ENCODE measurements at places on chromosomes 12 and 14.
A peak's percentile ranks its signal among the peaks of the same experiment; 100 is the strongest.

DNA sequence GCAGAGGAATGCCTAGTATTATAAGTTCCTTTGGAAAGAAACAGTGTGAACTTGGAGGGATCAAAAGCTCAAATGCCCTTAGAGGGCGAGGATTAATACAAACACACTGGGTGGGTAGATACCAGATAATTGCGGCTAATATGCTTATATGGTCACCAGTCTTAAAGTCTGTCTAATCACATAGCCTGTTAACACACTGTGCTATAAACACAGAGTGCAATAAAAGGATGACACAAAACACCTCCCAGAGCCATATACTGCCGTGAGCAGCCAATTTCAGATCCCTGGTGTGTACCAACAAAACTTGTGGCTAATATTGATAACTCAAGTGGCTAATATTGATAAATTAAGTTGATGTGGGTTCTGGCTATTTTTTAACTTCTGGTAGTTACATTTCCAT, 1.7 kb upstream of the IL26 start:
- no peak for DNase-seq

GRCh38 chr14:29035134-29035533, 268.5 kb downstream of the FOXG1 start:
- no peak for DNase-seq

DNA sequence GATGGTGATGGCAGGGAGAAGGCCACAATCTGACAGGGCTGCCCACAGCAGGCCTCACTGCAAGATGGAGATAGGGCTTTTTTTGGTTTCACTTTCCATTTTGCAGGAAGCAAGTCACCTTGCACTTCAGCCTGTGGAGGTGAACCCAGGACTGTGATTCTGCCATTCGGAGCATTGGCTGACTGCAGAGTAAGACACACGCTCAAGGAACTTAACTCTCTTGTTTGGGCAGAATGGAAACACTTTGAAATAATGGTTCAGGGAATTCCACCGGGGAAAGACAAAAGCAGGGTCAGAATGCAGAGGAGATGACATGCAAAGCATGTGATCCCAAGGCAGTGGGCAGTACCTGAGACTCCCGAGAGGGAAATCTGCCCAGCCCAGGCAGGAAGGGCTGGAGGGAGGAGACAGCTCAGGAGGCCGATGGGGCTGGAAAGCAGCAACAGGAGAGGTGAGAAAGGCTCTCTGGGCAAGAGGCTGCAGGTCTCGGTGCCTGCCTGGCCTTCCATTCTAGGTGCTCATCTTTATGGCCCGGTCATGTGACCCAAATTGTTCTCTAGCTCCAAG, 58.7 kb upstream of the PRMT8 start:
- DNase-seq, result no peak

DNA sequence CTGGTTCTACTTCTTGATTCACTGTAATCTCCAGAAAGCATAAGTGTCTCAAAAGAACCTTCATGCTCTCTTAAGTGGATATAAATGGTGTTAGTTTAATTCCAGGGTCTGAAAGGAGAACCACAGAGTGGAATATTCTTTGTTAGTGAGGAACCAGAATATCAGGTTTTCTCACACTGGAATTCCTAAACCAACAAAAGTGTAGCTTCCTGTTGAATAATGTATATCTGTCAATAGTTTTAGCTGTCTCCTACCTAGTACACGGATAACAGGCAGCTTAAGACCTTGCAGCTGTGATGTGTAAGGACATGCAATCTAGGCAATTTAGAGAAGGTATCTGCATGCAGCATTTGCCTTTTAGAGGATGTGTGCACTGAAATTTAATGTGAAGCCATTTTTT, 24.0 kb downstream of the LRIG3 start:
- no peak for DNase-seq

DNA sequence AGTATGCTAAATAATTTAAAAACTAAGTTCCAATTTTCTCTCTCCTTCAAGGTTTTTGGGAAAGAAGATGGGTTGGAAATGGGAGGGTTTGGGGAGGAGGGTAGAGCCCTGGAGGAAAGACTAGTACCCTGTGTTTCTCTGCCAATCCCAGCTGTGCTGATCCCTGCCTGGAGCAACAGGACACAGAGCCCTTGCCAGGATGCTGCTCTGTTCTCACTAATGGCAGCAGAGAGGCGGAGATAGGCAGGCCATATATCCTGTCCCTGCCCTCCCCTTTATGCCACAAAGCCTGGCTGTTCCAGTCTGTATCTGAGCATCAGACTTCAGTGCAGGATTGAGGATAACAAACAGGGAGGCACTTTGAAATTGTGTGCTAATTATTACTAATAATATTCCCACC, 99.0 kb downstream of the C12orf75 start:
- DNase-seq, result no peak

DNA sequence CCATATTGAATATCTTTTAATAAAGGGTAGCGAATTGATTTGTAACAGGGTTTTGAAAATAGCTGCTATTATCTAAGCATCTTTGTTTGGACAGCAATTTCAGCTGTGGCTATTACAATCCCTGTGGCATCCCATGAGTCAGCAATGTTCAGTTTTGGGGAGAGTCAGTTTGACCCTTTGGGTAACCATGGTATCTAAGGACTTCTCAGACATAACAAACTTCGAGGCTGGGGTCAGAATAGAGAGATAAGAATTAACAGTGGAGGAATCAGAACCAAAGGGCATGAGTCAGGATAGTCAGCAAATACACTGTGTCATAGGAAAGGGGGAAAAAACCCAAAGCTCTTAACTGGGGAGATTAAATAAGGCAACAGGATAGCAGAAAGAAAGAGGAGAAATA, 11.7 kb upstream of the PTHLH start:
- DNase-seq, result peak; percentile 66

GRCh38 chr14:72788972-72789728, 104.8 kb downstream of the DPF3 start:
- no peak for DNase-seq

GRCh38 chr14:102479777-102480176, 29.8 kb downstream of the ANKRD9 start:
- DNase-seq, result no peak

DNA sequence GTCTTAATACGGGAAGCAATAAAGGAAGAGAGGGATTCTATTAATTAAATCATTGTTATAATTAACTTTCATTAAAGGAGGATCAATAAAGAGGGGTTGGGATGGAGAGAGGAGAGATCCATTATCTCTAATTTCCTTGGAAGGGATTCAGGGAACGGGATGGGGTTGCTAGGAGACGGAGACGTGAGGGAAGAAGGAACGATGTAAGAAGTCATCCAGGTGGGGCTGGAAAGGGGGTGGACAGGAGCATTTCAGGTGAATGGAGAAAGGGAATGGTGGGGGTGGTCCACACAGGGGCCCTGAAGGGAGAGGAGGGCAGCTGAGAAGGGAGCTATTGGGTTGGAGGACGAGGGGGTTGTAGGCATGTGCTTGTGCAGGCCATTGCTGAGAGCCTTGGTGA, 17.2 kb downstream of the CALCOCO1 start:
- no peak for DNase-seq

DNA sequence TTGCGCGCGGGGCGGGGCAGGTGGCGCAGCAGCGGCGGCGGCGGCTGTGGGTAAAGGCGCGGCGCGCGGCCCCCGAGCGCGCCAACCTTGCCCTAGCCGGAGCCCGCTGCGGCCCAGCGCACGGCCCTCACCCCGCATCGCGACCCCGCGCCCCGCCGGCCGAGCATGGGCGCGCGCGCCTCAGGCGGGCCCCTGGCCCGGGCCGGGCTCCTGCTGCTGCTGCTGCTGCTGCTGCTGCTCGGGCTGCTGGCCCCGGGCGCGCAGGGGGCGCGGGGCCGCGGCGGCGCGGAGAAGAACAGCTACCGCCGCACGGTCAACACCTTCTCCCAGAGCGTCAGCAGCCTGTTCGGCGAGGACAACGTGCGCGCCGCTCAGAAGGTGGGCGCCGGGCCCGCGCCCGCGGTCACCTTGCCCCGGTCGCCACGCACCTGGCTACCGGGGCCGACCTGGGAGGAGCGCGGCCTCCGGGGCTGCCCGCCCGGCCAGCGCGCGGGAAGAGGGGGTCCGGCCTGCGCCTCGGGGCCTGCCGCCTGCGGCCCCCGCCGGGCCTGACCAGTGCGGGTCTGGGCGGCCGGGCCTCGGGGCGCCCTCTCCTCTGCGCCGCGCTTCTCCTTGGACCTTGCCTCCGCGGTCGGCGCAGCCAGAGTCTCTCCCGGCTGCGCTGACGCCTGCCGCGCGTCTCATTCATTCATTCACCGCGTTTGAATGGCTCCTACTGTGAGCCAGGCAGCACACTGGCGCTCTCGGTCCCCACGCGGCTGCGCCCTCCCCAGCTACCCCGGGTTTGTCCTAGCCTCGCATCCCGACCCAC, at the start of gene BRI3BP:
Gene BRI3BP (plus strand): TSS at position 20 of the 811 bp plus-strand sequence. CDS start 146 bp downstream, at position 166.
- DNase-seq, result peak; percentile 48

DNA sequence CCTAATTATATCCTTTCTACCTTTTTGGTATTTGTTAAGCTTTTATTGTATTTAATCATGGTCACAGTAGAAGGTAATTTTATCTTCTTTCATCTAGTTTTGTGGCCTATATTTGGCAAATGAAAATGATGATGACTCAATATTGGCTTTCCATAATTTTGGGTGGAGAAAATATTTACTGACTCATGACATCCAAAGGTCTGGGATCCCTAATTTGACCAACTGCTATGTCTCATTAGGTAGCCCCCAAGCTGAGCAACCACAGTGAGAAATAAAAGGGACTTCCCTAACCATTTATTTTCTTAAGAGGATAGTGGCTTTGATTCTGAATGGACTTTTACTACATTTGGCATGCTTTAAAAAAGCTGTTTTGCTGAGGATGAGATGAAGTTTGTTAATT, 289.5 kb downstream of the RMST start:
- DNase-seq, result no peak

DNA sequence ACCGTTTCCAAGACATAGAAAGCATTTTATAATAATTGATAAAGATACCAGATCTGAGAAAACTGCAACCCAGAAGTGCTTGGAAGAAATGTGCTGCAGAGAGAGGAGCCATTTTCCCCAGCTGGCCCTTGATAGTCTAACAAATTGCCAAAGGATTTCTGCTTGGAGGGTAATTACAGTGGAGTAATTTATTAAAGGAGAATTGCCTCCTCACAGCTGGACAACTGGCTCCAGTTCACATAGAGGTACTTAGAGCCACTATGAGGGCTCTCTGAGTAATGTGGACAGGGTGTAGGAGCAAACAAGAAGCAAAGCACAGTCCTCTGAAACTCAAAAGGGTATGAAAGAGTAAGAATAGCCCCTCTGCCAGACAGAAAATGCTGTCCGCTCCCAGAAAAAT, 335.6 kb downstream of the SYT1 start:
- DNase-seq, result no peak

DNA sequence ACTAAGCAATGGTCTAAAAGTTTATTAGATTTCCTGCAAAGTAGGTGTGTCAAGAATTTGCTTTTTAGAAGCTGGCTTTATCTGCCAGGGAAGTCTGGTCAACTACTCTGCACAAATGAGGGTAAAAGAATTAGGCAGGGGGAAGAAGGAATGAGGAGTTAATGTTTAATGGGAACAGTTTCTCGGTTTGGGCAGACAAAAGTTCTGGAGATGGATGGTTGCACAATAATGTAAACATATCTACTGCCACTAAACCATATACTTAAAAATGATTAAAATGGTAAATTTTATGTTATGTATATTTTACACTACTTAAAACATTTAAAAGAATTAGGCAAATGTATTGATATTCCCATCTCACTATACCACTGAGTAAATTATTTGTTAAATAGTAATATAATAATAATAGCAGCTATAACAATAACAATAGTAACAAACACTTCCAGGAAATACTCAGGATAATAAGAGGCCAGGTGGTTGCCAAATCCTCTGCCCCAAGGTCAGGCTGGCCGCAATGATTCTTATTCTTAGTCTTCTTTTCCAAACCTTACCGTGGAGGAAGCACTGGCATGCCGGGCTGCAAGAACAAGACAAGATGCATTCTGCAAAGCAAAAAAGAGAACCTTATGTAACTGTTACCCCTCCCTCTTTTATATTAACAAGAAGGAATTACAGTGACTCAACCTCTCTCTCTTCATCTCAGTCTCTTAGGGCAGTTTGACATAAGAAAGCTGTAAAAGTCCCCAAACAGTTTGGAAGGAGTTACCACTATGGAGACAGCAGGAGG, 13.9 kb downstream of the CS start:
- peak; percentile 47 for DNase-seq

GRCh38 chr12:50482571-50482970, 22.2 kb upstream of the DIP2B start:
- no peak for DNase-seq

DNA sequence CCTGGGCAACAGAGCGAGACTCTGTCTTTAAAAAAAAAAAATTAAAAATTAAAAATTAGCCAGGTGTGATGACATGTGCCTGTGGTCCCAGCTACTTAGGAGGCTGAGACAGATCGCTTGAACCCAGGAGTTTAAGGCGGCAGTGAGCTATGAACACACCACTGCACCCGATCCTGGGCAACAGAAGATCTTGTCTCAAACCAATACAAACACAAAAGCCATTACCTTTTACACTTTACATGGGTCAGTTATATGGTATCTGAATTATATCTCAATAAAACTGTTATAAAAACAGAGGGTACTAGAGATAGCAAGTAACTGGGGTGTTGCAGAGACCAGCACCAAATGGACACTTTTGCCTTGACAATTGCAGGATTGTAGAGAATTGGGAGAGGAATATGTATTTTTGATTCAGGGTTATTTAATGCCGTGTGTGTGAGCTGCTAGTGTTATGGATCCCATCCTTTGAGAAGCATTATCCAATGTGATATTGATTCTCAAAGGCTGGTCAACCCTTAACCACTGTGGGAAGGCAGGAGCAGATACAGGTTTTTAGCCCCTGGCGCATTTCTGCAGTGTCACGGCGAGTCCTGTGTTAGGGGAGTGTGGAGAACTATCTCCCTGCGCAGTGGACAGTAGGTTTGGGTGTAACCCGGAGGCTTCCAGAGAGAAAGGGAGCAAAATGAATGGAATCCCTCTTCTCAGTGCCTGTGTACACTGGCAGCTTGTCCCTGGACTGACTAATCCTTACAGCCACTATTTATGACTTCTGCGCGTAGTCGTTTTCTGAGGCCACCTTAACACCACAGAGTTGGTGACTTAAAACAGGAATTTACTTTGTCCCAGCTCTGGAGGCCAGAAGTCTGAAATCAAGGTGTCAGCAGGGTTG, 4.3 kb downstream of the PSMD9 start:
- no peak for DNase-seq

DNA sequence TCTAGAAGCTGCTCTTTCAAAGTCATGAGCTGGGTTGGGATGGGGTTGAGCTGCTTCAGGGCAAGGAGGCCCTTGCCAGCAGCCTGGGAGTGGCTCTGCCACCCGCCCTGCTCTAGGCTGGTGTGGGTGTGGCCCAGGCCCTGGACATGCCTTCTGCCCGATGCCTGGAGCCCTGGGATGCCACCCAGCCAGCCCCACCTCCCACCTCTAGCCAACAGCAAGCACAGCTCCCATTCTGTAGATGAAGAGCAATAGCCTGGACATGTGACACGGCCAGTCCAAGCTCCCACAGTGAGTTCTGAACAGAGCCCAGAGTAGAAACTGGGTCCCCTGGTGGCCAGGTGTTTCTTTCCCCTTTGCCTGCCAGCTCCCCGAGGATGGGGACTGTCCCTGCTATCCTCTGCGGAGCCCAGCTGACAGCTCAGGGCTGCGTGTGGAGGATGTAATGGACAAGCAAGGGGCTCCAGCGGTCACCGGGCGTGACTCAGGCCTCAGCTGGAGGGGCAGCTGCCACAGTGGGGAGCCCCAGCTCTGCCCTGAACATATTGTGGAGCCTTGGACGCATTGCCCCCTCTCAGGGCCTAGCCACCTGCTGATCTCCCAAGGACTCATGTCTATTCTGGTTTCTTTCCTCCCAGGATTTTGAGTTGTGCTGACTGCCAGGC, 165.2 kb downstream of the TSPAN9 start:
- no peak for DNase-seq

- no peak for DNase-seq
Measured at GRCh38 chr14:51912112-51912786, 51.8 kb downstream of the GNG2 start.
